ENCODE measurements at places on chromosomes 7 and 10. TPM values are rescaled to one million over a fixed set of nuclear protein-coding genes. Genes with fewer than 3 reads are reported as not detected.
A peak's percentile ranks its signal among the peaks of the same experiment; 100 is the strongest.

DNA sequence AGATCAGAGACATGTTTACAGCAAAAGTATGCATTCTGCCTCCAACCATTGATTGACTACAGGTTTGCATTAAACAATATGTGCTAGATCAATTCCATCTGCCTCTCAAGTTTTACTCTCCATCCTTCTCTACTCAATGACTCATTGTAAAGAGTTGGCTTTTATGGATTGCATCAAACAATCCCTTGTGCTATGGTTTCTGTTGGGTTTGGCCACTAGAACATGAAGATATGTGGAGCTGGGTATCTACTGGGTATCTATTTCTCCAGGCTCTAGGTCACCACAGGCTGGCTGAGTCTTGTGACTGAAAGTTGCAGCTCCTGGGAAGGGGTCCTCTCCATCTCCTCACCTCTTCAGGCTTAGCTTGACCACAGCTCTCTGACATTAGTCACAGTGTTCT, 204.7 kb downstream of the DGKI start:
- H3K27ac ChIP-seq: no peak overlapping the region
- DNase-seq: no peak
- no peaks in the 10 kb centered on the region for H3K4me1 ChIP-seq
- no peak overlapping the region for H3K4me3 ChIP-seq
- no peaks in the 10 kb centered on the region for H3K36me3 ChIP-seq

DNA sequence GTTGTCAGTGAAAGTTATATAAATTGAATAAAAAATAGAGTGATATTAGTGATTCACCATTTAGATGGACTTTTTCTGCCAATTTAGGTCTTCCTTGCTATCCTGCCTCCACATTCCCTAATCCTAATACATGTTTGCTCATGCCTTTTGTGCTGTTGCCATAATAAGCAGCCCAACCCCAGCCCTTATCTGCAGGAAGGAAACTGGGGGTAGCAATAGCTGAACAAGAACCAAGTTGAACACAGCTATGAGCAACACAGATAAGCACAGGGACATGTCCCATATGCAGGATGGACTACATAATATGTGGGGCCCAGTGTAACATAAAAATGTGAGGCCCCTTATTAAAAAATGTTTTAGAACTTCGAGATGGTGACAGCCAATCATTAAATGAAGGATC, 91.2 kb upstream of the AHR start:
- no peaks in the 10 kb centered on the region for H3K36me3 ChIP-seq
- no peak overlapping the region for H3K27ac ChIP-seq
- DNase-seq: no peak
- no peaks in the 10 kb centered on the region for H3K4me1 ChIP-seq
- no peak overlapping the region for H3K4me3 ChIP-seq

SEMA3C gene
- 0.54 TPM for total RNA-seq

GRCh38 chr7:55965100-55965470, 700 bp downstream of the NIPSNAP2 start:
- no peak overlapping the region for H3K27ac ChIP-seq
- H3K4me3 ChIP-seq: peak overlapping the region; percentile 97
- no peak for DNase-seq

IKZF5 gene
- total RNA-seq: 10.7 TPM

Measured in neural progenitor cell (in vitro differentiated cells).